ENCODE measurements at places on chromosomes 6 and 20.

- no peak for DNase-seq
Observed at GRCh38 chr6:85348643-85349042, 101.2 kb upstream of the NT5E start.

- DNase-seq: no peak
Observed at GRCh38 chr6:126761854-126762253, 356.6 kb upstream of the RSPO3 start.

GRCh38 chr6:24882295-24882694, 53.5 kb downstream of the RIPOR2 start:
- DNase-seq: no peak

- DNase-seq: no peak
Observed at GRCh38 chr6:90384720-90385119, 88.1 kb upstream of the BACH2 start.
